ENCODE measurements at places on chromosomes 11 and 22. TPM values are rescaled to one million over a fixed set of nuclear protein-coding genes. Genes with fewer than 3 reads are reported as not detected.

The MS4A15 gene
- total RNA-seq, result not detected

- DNase-seq, result no peak
Observed at GRCh38 chr22:33962409-33962808, 42.1 kb upstream of the LARGE1 start.

GRCh38 chr11:8886322-8886721 lies 24.7 kb upstream of the AKIP1 start:
- no peak for DNase-seq

GRCh38 chr22:30266445-30267381 lies at the start of gene OSM:
OSM (minus strand) TSS chr22:30266851; CDS start chr22:30266799, 52 bp downstream.
- DNase-seq, result no peak

GRCh38 chr11:68655406-68655805 lies 28.9 kb upstream of the GAL start:
- DNase-seq, result no peak

GRCh38 chr11:91742155-91742554 lies 482.5 kb upstream of the FAT3 start:
- DNase-seq, result no peak

DNA sequence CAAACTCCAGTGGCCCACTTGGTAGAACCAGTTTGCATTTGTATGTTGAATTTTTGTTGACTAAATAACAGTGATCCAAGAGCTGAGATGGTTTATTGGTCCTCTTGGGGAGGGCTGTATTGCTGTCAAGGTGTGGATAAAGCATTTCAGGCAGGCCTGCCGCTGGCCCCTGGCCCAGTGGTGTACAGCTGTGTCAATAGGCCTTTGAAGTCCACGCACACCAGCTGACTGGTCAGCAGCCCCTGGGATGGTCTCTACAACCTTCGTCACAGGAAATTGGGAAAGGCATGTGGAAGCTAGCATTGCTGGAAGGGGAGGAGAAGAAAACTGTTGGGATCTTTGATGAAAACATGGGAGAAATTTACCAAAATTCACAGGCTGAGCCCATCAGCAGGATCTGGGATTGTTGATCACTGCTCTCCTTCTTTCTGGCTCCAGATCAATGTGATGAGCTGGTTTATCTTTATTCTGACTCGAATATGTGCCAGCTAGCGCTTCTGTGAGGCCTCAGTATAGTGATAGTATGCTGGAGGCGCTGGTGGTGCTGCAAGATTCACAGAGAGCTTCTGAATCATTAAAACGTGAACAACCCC lies 12.5 kb upstream of the E2F8 start:
- no peak for DNase-seq
